Kidney tubule cell (primary cell): ENCODE measurements at places on chromosomes 6 and 20.

- no peak for DNase-seq
Observed at GRCh38 chr6:15427331-15428070, 181.6 kb downstream of the JARID2 start.

DNA sequence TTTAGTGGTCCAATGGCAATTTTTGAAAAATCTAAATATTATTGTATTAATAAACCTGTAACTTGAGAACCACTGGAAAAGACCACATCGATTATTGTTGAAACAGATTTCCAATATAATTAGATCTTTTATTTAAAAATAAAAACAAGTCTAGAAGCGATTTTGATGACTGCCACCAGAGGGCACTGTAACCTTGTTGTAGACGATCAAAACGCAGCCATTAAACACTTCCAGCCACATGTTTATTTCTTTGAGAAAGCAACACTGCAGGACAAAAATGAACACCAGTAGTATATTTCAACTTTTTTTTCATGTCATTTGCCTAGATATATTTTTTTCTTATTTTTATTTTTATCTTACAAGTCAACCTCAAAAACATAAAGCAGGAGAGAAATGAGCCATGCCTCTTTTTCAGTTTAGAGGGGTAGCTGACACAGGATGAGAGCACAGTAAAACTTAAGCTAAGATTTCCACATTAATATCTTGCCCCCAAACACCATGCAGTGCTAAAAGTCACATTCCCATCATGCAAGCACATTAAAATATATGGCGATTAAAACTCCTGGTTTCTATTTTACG, 115.4 kb downstream of the OPRM1 start:
- peak; percentile 71 for DNase-seq

GRCh38 chr20:62786157-62786556, 10.1 kb upstream of the MRGBP start:
- peak; percentile 14 for DNase-seq

DNA sequence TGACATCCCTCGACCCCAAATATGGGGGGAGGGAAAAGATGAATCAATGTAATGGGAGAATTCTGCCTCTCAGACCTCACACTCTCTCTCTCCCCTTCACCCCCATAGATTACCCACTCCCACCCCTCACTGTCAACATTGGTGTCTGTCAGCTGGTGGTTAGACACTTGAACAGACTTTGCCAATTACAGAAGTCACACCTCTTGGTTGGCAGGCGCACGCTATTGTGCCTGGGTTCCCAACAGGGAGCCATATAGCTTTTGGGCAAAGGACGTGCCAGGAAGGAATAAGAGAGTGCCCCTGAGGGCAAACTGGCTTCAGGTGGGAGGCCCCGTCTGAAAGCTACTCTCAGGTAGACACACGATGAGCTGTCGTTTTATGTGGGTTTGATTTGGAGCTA, 54.1 kb upstream of the FYN start:
- DNase-seq = no peak

GRCh38 chr20:21971436-21971835, 266.0 kb downstream of the PAX1 start:
- no peak for DNase-seq

DNA sequence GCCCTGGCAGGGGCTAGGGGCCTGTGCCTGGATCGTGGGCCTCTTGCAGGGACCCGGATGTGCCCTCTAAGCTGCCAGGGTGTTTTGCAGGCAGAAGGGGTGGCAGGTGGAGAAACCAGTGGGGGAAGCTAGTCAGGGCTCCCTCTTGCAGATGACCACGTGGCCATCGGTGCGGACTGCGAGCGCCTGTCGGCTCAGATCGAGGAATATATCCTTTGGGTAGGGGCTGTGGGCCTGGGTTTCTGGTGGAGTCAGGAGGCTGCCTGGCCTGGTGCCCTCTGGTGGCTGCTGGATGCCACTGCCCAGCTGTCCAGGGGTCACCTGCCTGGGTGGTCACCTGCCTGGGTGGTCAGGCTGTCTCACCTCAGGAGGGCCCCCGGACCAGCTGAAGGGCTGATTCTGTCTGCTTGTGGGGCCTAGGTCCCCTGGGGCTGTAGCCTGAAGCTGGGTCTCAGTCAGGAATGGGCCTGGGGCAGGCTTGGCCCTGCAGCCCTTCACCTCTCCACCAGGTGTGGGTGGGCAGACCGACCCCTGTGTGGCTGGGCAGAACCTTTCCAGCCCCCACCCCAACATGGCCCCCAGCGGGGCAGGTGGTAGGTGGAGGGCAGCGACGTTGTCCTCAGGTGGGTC, 6.7 kb downstream of the TCEA2 start:
- DNase-seq = peak; percentile 41

- DNase-seq = peak; percentile 86
Observed at GRCh38 chr20:44572551-44573500, 9.6 kb upstream of the PKIG start.

- DNase-seq = no peak
Observed at GRCh38 chr20:34996243-34997028, 40.8 kb downstream of the MYH7B start.

- no peak for DNase-seq
Observed at GRCh38 chr6:117157448-117157847, 107.9 kb upstream of the VGLL2 start.

GRCh38 chr20:53938739-53939138, 131.7 kb downstream of the BCAS1 start:
- no peak for DNase-seq

GRCh38 chr6:12289365-12289919, 719 bp upstream of the EDN1 start:
- peak; percentile 82 for DNase-seq

- no peak for DNase-seq
Observed at GRCh38 chr6:16901782-16902181, 140.5 kb upstream of the ATXN1 start.

GRCh38 chr20:36861875-36862801, 13.8 kb upstream of the TLDC2 start:
- peak; percentile 91 for DNase-seq

GRCh38 chr6:138972226-138972665, 15.8 kb downstream of the REPS1 start:
- DNase-seq = peak; percentile 12

GRCh38 chr6:79512014-79512413, 25.2 kb downstream of the LCA5 start:
- no peak for DNase-seq

DNA sequence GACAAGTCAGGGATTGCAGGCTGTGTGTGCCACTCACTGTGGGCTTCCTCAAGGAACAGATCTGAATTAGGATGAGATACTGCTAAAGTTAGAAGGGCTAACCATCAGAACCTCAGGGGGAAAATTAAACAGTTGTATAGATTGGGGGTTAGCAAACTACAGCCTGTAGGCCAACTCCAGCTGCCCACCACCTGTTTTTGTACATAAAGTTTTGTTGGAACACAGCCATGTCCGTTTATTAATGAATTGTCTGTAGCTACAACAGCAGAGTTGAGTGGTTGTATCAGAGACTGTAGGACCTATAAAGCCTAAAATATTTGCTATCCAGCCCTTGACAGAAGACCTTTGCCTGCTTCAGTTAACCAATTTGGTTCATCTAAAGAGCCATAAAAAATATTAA, 127.2 kb upstream of the ECI2 start:
- no peak for DNase-seq

DNA sequence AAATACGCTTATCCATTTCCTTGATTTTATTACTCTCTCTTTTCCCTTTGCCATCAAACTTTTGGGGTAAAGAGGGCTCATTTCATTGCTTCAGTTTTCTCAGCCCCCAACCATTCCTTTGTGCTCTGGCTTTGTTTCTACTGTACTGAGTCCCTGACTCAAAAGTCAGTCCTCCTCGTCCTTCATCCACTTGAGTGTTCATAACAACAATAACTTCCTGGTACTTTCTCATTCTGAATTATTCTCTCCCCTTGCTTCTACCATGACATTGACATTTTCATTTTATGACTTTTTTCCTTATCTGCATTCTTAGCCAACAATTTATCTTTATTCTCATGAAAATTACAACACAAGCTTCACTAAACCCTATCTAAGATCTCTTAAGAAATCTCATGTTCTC, 911 bp downstream of the ENPP3 start:
- no peak for DNase-seq
